ENCODE measurements at places on chromosomes 4 and X.

GRCh38 chr4:36320117-36320896 lies 38.9 kb downstream of the DTHD1 start:
- DNase-seq: no peak

DNA sequence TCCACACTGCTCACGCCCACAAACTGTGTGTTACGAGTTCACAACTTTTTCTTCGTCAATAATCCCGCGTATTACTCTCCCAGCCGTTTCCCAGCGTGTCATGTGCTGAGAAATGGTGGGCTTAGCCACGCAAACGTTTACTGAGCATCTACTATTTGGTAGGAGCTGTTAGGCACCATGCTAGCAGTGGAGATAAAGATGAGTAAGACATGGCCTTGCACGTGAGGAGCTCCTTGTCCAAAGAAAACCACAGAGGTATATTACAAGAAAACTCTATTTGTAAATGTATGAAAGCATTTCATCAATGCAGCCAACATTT lies 821 bp upstream of the TMEM128 start:
- no peak for DNase-seq

DNA sequence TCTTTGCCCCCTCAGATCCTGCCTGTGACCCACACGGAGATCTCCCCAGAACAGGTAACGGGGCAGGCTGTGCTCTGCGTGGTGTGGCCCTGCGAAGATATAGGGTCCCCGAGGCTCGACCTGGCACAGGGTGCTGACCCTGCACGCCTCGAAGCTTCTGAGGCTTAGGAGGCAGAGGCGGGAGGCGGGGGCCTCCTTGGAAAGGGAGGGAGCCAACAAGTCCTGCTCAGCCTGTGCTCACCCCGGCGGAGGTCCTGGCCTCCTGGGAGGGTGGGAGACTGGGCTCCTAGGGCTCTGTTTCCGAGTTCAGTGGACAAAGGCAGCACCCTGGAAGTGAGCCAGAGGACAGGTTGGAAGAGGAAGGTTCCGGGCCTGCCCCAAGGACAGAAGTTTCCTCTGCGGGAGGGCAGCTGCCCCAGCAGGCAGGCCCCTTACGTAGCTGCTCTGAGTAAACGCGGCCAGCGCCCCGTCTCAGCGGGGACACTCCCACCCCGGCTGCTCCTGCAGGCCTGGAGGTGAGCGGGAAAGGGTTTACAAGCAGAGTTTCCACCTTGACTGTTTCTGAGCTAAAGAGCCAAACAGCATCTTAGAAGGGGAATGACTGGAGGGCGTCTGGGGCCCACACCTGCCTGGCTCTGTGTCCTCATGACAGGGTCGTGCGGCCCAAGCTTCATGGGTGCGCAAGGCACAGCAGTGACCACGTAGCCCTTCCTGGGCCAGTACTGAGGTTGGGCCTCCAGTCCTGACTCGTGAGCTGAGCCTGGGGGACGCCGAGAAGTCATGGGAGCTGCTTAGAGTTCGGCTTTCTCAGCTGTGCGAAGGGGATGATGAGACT lies 16.1 kb downstream of the TMEM175 start:
- no peak for DNase-seq

DNA sequence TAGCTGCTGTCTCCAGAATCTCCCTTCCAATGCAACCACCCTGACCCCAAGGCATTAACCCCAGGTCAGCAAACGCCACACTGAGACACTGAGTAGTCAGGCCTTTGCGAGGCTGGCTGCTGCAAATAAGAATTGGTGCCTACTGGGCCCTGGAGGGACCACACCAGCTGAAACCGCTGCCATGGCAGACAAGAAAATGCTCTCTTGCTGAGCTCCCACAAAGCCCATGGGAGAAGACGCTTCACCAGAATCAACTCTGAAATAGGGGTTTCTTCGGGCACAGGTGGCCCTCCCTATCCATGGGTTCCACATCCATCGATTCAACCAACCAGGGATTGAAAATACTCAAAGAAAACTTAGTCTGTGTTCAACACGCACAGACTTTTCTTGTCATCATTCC lies 26.7 kb upstream of the CRMP1 start:
- DNase-seq: no peak
